ENCODE measurements at places on chromosomes 2 and 18. TPM values are rescaled to one million over a fixed set of nuclear protein-coding genes. Genes with fewer than 3 reads are reported as not detected.

The DNAJC27 gene
- 4.0 TPM for total RNA-seq

DNA sequence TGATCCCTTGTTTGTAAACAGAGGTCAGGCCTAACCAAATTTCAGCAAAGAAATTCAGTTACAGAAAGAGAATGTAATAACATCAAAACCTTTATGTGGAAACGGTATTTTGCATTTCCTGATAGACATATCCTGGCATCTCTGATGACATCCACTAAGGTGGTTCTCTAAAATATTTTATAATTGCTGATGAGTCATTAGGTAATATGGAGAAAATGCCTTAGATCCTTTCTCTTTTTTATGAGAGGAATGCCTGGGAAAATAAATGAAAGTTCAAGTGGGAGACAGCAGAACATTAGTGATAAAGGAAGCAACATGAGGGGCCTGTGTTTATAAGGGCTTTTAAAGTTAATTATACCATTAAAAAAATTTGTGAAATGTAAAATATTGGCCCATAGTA, 72.6 kb downstream of the PLCL1 start:
- DNase-seq, result no peak

The RASGRP3 gene
- total RNA-seq, result 4.8 TPM

DNA sequence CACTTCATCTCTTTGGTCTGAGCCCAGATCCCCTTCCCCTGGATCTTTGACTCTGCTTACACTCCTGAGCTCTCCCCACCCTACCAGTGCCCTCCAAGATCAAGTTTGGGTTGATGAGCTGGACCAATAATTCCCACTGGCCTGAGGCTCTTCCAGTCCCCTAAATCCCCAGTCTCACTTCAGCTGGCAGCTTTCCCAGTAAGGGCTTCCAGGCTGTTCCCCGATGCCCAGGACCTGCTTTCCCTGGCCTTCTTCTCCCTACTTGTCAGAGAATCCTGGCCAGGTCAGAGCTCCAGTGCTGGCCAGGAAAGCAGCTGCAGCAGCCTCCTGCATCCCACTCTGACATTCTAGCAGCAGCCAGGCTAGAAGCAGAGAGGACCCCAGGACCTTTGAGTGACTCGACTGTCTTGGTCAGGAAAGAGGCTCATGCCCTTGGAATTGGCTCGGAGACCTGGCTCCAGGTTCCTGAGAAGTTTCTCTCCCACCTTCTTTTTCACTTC, 3.5 kb downstream of the WNT6 start:
- DNase-seq, result no peak

Measured in transverse colon (tissue), 4 donors.